Activated CD8-positive, alpha-beta T cell treated with anti-CD3 and anti-CD28 coated beads for 36 hours (primary cell): ENCODE measurements at places on chromosomes 16 and 17.

DNA sequence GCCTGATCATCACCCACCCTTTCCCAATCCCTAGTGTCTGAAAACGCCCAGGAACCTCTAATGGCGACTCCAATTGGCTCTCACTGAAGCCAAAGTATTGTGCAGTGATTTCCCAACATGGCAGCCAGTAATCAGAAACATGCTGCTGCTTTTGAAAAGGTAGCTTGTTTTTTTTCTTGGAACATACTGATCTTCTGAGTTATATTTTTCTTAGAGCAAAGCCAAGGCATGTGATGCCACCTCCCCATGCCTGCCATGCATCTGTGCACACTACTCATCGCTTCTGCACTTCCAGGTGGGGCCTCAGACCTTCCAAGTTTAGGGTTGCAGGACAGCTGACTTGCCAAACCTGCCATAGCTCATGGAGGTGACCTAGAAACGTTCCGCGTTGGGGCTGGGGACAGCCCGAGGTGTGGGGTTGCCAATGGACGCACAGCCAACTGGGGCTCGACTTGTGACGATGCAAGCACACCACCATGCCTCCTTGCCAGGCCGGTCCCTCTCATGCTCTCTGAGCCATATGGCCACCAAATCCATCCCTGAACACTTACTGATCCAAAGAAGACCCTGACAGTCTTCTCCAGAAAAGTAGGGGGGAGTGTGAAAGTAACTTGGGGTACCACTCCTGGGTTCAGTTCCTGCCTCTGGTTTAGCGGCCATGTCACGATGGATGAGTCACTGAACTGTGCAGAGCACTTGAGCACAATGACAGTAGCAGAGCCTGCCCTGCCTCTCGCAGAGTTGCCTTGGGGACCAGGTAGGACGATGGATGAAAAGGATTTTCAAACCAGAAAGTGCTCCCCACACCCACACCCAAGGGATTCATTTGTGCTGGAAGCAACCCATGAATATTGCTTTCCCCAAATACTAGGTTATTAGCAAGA lies 155.7 kb downstream of the CCDC182 start:
- DNase-seq: no peak

DNA sequence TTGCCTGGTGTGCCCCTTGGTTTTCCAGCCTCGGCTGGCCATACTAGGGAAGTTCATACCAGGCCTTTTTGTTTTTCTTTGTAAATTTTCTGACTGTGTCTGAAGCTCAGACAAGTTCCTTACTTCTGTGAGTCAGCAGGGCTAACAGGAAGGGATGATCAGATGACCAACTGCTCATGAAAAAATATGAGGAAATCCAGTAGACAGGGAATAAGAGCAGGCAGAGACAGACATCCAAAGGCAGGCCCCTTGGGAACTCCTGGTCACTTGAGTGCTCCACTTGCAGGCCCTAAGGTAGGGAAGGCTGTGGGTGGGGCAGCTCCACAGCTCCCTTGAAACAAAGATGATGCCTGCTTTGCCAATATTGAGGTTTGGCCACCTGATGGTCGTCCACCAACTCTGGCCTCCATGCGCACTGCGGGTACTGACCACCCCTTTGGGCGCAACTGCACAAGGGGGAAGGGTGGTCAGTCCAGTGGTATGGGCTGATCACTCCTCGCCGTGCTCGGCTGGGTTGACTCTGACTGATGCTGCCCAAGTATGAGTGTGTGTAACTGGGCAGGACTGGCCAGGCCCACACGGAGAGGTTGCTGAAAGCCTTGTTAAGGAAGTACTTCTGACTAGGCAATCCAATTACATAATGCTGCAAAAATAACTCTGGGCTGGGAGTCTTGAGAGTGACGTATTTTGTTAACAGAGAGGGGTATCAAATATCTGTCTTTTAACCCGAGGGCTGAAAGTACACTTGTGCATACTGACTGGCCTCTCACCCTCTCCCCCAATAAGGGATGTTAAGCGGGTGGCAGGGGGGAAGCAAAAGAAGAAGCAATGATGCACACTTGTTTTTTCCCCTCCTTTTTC lies 20.8 kb upstream of the ZFHX3 start:
- no peak for DNase-seq

- DNase-seq: no peak
Observed at GRCh38 chr17:50487213-50488096, 8.8 kb downstream of the RSAD1 start.

DNA sequence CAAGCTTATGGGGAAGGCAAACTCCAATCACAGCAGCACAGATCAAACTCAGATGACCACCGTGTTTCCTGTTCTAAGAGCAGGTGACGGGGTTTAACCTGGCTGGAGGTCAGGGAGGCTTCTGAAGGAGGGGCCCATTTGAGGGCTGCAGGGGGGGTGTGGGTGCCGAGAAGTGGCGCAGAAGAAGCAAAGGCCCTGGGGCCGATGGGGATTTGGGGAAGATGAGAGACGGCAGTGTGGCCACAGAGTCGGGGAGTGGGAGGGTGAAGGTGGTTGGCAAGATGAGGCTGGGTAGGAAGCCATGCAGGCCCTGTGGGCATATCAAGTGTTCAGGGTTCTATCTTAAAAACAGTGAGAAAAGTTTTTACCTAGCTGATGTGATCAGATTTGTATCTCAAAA lies 122.9 kb downstream of the CLEC16A start:
- no peak for DNase-seq

DNA sequence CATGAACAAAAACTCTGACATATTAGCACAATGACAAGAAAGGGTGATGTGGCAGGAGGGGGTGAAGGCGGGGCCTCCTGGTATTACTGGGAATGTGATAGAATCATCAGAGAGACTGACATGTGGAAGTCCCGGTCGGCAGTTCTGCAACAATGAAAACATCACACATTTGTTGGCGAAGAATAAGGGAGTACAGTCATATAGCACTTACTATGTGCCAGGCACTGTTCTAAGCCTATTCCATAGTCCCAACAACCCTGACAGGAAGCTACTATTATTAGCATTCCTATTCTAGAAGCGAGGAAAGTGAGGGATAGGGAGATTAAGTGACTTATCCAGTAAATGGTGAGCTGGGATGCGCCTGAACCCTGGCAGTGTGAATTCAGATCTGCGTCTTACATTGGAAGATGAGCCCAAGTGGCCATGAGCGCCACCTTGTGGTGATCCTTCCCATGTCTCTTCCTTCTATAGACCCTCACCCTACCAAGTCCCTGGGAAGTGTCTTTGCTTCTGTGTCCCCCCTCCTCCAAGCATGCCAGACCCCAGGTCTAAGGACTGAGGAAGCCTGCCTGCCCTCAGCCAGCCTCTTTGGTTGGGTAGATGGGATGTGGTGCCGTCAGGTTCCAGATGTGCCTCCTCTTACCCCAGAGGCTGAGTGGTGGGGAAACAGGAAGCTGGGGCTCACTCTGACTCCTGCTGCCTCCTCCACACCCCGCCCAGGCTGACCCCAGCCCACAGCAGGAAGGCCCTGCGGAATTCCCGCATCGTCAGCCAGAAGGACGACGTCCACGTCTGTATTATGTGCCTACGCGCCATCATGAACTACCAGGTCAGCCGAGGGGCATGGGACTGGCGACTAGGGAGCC lies 14.0 kb downstream of the FMNL1 start:
- peak; percentile 92 for DNase-seq

GRCh38 chr17:49567871-49568694 lies 7.6 kb upstream of the NXPH3 start:
- DNase-seq: peak; percentile 90

DNA sequence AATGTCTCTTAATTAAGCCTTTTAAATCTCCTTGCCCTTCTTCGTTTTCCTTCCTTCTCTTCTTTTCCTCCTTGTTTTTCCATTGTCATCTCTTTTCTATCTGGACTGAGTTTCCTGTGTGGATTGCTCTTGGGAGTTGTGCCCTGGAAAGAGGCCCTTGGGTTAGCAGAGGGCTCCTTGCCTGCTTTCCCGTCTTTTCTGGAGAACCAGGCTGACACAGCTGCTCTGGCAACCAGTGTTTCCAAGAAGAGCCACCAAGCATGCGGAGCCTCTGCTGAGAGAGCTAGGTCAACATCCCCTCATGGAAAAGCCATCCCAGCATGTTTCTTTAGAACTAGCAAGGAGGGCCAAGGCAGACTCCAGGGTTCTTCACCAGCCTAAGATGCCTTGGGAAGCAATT lies 75.4 kb downstream of the HLF start:
- no peak for DNase-seq

DNA sequence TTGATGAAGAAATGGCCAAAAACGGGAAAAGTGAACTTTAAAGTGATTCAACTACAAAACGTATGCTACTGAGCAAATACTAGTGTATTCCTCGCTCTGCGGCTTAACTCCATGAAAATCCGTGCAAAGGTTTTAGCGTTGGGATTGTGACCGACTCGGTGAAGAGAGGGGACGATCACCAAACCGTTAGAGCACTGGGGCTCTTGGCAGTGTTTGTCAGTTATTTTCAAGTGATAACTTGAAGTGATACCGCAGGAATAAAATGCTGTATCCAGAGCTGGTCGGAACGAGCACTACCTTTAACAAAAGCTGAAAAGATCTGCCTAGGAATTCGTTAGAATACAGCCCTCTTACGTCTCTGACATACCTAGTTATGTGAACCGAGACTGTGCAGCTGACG lies 773 bp upstream of the PPM1D start:
- peak; percentile 11 for DNase-seq

DNA sequence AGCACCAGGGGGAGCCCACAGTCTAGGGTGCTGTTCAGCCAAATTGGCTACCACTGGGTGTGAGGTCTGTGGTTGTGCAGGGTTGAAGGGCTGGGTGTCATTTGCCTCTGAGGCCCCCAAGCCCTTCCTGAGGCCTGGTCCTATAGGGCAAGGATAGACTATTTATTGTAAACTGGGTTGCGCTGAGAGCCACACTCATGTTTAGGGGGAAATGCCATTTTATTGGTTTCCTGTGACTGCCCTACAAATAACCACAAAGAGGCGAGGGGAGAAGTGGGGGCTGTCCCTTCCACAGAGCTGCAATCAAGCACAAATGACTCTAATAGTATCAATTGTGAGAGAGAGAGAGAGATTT lies 3.6 kb upstream of the ZCCHC14 start:
- DNase-seq: peak; percentile 75

DNA sequence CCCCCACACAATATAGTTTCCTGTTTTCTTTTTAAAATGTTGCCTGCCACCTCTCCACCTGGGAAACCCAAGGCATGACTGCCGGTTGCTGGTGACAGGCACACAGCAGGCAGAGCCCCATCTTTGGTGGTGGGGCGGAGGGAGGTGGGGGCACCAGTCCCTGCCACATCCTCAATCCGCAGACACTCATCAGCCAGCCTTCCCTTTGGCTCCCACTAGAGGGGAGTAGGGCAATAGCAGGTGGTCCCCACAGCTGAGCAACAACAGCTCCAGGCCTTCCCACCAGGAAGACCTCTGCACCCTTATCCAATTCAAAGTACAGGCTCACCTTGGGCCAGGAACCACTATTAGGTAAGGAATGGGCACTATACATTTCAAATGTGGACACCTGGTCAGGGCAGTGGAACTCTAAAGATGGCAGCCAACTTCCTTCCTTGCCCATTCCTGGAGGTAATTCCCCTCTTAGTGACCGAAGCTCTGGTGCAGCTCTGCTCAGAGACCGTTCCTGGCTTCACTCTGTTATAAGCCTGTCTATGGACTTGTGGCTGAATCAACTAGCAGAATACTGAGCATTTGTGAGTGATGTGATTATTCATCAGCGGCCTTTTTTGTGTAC lies 13.9 kb downstream of the RECQL5 start:
- peak; percentile 54 for DNase-seq

DNA sequence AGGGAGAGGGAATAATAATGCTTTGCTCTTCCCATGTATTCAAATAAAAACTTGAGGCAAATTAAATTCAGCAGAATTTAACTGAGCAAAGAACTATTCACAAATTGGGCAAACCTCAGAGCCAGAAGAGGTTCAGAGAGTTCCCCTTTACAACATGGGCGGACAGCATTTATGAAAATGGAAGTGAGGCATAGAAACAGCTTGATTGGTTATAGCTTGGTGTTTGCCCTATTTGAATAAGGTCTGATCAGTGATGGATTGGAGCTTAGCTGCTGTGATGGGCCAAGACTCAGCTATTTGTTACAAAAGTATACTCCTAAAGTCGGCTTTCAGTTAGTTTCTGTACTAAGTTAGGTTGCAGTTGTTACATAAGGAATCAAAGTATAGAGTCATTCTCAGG lies 63.0 kb downstream of the TMEM100 start:
- no peak for DNase-seq

GRCh38 chr17:35155246-35155645 lies 7.6 kb downstream of the UNC45B start:
- no peak for DNase-seq

DNA sequence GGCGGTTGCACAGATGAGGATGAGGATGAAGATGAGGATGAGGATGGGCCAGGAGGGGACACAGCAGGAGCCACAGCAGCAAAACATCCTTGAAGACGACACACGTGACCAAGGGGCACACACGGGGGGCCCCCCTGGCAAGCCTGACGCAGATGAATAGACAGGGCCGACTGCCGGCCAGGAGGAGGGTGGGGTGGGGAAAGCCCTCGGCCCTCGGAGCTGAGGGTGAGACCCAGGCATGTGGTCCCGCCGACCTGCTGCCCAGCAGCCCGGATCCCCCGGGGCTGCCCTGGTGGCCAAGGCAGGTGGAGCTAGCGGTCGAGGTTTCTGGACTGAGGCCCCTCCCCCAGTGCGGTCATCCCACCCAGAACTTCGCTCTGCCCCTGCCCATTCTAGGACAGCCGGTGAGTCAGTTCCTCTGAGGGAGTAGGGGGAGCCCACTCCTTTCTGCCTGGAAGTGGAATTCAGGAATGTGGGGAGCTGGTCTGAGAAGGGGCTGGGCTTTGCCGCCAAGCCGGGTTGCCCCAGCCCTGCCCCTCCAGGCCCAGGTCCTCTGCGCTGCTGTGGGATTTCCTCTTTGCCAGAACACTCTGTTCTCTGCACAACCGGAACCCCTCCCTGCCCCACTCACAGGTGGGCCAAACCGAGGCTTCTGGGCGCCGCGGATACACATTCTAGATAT lies 9.9 kb downstream of the CYGB start:
- peak; percentile 60 for DNase-seq

- peak; percentile 87 for DNase-seq
Observed at GRCh38 chr17:50148226-50149090, 2.0 kb downstream of the PPP1R9B start.

DNA sequence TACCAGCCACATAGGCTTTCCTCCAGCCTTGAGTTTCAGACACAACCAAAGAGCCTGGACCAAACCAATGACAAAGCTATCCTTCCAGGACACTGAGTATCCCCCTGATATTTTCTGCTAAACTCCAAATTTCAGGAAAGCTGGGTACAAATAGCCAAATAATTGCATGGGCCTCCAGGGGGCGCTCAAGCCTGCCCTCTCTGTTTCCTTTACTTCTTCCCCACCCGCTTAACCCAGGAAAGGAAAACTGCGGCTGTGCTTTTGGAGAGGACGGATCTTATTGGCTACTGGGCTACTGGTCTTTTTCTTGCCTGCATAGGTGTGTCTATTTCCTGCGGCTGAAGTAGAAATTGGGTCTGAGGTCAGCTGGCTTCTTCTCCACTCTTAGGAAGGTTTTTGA lies 30.1 kb downstream of the GNGT2 start:
- peak; percentile 82 for DNase-seq

DNA sequence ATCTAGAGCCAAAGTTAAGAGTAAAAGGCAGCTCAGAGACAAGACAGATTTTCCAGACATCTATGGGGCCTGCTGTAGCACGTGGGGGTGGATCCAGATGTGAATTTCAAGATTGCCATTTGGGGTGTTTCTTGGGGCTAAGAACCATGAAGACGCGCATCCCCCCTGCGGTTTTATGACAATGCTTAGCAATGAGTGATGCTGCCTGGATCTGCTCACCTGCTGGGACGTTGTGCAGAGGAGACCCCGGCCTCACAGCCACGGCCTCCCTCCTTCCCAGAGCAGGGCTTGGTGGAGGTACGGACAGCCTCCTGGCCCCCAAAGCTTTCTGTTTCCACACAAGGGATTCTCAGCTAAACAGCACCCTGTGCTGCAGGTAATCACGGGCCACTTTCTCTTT lies 151.5 kb upstream of the DYNLRB2 start:
- DNase-seq: no peak

- no peak for DNase-seq
Observed at GRCh38 chr16:25143928-25144327, 32.4 kb downstream of the LCMT1 start.
